NCI-H510A (cell line): ENCODE measurements at places on chromosomes 6 and 20.

- no peak for DNase-seq
Observed at GRCh38 chr20:62350098-62350628, 16.9 kb downstream of the LAMA5 start.

DNA sequence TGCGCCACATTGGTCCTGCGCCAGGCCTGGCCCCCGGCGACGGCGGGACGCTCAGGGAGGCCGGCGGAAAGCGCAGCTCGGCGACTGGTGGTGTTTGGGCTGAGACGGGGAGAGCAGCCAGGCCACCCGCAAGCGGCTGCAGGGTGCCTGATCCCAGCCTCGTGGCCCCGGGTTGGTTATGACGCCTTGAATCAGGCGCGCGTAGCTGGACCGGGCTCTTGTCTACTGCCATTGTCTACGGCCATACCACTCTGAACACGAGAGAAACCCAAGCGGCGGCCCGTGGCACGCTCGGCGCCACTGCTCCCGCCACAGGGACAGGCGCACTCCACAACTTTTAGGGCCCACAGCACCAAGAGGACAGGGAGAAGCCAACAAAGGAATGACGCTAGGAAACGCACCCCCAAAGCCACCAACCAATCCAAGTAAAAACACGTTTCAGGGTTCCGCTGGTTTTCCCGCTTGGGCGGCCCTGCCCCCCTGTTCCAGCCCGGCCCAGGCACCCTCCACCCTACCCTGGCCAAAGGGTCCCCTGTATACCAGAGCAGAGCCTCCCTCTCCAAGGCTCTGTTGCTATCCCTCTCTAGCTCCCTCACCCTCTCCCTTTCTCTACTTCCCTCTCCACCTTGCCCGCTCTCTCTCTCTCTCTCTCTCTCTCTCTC is 1849.3 kb upstream of the DEFB115 start:
- DNase-seq, result no peak

- peak; percentile 64 for DNase-seq
Observed at GRCh38 chr6:29631860-29632731, 887 bp downstream of the GABBR1 start.

DNA sequence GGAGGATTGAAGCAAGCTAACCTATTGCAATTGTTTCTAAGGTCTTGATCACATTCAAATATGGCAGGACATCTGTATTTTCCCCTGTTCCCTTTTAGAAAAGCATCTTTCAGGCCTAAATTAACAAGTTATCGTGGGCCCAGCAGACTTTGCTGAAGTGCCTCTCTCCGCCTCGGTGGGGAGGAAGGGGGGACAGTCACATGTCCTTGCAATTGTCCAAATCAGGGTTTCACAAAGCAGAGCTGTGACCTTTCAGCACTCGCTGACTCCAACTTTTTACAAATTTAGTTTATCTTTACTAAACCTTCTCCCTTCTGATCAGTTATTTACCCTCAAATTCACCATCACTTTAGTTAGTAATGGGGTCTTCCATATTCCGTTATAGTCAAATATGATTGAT is 74.4 kb upstream of the KCNK16 start:
- no peak for DNase-seq

GRCh38 chr20:12201289-12201991 is 283.7 kb downstream of the BTBD3 start:
- no peak for DNase-seq

GRCh38 chr20:18589941-18590674 is 2.3 kb downstream of the DTD1 start:
- DNase-seq, result no peak

GRCh38 chr6:154484942-154485341 is 25.5 kb downstream of the CNKSR3 start:
- DNase-seq, result no peak

DNA sequence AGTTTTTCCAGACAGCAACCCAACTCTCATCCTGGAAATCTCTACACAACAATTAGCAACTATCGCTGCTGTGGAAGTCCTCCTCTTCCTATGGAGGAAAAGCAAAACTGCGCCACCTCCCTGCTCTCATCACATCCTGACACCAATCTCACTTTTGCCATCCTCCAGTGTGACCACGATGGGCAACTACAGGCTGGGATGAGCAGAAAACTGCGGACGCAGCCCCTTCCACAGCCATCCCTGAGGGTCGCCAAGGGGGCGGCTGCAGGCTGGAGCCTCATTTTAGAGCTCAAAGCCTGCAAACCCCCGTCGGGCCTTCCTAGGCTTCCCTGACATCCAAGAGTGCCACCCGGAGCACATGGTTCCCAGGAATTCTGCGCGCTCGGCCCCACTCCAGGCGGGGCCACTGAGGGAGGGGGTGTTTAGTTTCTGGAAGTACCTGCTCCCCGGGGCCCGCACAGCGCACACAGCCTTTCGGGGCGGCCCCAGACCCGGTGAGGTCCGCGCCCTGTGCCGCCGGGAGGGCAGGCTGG is 1.2 kb downstream of the TCFL5 start:
- no peak for DNase-seq

DNA sequence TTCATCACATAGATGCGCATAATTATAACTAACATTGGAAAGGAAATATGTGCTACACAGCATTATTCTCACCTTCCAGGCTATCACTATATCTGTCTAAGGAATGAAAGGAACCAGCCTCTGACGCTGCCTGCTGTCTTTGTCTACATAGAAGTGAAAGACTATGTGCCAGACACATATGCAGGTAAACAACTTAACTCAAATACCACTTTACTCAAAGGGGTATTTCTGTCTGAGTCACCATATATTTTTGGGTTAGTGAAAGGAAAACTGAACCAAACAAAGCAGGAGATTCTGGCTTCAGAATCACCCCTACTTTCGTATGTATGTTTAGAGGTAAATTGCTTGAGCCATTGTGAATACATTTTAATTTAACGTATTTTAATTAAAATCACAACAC is 328.6 kb upstream of the PLCB4 start:
- DNase-seq, result no peak

GRCh38 chr6:5838656-5839396 is 167.9 kb downstream of the NRN1 start:
- DNase-seq, result peak; percentile 3

DNA sequence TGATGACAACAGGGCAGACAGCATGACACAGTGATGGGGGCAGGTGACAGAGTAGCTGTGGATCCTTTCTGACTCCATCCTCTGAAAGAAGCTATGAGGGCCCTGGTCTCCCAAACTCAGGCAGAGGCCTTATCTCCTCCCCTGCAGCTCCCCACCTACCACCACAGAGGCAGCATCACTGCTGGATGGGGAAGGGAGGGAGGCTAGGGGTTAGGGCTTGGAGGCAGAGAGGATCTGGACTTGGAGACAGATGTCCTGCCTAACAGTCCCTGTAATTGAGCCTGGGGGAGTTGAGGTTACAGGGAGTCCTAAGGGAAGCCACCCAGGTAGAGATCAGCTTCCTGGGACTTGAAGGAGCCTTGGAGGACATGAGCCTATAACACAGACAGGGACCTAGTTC is 37.9 kb downstream of the FAM110A start:
- no peak for DNase-seq

- DNase-seq, result no peak
Observed at GRCh38 chr6:110882274-110882619, 7.7 kb downstream of the AMD1 start.

GRCh38 chr20:58677808-58678207 is 14.8 kb upstream of the NPEPL1 start:
- no peak for DNase-seq

GRCh38 chr6:141290941-141291721 is 841.6 kb upstream of the GJE1 start:
- DNase-seq, result no peak

DNA sequence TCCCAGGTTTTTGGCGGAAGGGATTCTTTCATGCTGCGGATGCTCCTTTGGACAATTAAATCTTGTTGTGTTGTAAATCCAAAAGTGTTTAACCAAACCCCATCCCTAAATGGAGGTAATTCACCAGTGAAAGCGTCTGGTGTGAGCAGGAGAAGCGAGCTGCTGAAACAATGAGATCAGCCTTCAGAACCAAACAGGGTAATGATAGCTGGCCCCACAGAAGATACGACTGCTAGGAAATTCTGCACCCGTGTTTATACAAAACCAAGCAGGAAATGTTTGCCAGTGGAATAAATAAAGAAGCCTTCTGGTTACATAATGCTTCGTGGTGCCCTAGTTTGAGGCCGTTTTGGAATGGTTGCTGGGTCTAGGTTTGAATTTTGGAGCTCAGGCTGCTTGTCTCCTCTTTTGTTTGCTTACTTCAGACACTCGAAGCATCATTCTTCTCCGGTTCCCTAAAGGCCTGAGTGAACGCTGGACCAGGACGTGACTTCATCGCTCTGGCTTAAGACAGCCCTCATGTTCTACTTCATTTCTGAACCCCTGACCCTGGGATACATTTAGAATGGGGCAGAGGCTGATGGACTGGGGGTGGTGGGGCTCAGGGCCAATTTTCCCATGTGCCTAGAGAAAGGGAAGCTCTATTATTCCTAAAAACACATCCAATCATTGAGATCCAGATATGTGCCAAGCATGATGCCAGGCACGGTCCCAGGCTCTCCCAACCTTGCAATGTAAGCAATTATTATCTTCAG is 61.6 kb upstream of the JAG1 start:
- no peak for DNase-seq

DNA sequence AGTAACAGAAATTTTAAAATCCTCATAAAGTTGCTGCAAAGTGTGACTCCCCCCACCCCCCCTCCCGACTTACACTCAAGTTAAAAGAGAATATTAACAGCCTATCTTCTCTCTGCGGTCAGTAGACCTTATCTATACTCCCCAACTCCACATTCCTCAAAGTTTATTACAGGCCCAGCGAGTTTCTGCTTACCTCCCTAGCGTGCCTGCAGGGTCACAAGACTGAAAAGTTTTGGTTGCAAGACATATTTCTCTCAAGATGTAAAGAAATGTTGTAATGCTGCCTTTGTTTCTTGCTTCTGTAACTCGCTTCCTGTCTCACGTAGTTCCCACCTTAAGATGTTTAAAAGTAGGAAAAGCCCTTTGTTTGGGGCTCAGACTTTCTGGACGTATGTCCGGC is 699.6 kb downstream of the PHF3 start:
- no peak for DNase-seq

DNA sequence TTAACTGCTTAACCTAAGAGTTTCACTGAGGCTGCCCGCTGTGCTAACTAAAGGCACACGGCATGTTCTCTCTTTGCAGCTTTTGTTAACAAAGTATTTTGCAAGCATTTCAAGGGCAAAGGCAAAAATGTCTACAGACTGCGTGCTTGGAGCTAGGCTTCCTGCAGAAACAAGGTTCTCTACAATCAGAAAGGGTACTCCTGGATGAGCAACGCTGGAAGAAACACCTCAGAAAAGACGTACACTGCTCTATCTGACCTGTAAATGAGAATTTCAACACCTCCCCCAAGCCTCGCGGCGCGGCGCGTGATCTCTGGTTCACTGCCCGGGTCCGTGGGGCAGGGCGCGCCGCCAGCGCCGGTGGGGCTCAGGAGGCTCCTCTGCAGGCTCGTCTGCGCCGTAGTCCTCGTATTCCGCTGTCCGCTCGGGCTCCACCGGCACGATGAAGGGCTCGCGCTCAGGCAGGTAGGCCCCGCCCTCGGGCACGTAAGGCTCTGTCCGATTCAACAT is 120.9 kb downstream of the COL12A1 start:
- DNase-seq, result peak; percentile 15

GRCh38 chr6:104404377-104404776 is 455.3 kb downstream of the HACE1 start:
- no peak for DNase-seq

GRCh38 chr6:138541823-138542481 is 42.7 kb upstream of the NHSL1 start:
- DNase-seq, result no peak

DNA sequence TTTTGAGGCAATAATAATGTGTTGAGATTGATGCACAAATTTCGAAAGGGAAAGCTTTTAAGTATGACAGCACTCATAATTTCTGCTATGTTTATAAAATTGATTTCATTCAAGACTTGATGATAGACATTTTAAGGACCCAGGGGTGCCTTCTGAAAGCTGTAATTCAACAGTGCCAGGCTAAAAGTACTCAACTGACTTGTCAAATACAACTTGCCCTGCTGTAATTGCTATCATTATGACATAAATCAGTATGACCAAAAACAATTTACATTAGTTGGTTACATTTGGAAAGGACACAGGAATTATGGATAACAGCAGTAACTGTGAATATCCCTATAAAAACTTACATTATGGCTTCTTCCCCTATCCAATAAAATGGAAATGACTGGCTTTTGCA is 178.9 kb downstream of the MMUT start:
- DNase-seq, result no peak

- no peak for DNase-seq
Observed at GRCh38 chr6:89793586-89793985, 26.0 kb downstream of the MDN1 start.

- DNase-seq, result no peak
Observed at GRCh38 chr6:16805243-16805950, 44.1 kb upstream of the ATXN1 start.

- DNase-seq, result no peak
Observed at GRCh38 chr6:24887545-24888140, 48.1 kb downstream of the RIPOR2 start.
